ENCODE measurements at places on chromosomes 7 and 10. TPM values are rescaled to one million over a fixed set of nuclear protein-coding genes. Genes with fewer than 3 reads are reported as not detected.

Gene CTNNA3
- 0.13 TPM for total RNA-seq

Gene FAM25A
- total RNA-seq = not detected

Gene SLC18A2
- total RNA-seq = not detected

Gene PTPRZ1
- total RNA-seq = not detected

Gene NRAP
- not detected for total RNA-seq
